Activated CD4-positive, alpha-beta T cell treated with anti-CD3 and anti-CD28 coated beads, Interleukin-2, amount 50 U/mL, for 24 hours (primary cell): ENCODE measurements at places on chromosomes 5 and 9.
A peak's percentile ranks its signal among the peaks of the same experiment; 100 is the strongest.

DNA sequence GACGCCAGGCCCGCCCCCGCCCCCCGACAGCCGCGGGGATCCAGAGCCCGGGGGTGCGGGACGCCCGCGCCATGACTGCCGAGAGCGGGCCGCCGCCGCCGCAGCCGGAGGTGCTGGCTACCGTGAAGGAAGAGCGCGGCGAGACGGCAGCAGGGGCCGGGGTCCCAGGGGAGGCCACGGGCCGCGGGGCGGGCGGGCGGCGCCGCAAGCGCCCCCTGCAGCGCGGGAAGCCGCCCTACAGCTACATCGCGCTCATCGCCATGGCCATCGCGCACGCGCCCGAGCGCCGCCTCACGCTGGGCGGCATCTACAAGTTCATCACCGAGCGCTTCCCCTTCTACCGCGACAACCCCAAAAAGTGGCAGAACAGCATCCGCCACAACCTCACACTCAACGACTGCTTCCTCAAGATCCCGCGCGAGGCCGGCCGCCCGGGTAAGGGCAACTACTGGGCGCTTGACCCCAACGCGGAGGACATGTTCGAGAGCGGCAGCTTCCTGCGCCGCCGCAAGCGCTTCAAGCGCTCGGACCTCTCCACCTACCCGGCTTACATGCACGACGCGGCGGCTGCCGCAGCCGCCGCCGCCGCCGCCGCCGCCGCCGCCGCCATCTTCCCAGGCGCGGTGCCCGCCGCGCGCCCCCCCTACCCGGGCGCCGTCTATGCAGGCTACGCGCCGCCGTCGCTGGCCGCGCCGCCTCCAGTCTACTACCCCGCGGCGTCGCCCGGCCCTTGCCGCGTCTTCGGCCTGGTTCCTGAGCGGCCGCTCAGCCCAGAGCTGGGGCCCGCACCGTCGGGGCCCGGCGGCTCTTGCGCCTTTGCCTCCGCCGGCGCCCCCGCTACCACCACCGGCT is 1.0 kb downstream of the FOXE1 start:
- DNase-seq, result no peak

DNA sequence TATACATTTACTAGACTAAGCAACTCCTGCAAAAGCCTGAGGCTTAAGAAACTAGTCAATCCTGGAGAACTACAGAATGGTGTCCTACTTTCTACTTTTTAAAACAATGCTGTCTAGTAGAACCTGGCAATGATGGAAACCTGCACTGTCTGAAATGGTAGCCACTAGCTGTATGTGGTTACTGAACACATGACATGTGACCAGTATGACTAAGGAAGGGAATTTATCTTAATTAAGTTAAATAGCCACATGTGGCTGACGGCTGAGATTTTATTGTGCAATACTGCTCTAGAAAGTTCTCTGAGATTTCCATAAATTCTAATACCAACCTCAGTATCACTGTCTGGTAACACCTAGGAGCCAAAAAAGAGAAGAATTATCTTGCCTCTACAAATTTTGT is 44.9 kb upstream of the RAPGEF6 start:
- DNase-seq, result no peak

- no peak for DNase-seq
These were observed 69.4 kb upstream of the ADAMTSL1 start for GRCh38 chr9:18404434-18405029.

DNA sequence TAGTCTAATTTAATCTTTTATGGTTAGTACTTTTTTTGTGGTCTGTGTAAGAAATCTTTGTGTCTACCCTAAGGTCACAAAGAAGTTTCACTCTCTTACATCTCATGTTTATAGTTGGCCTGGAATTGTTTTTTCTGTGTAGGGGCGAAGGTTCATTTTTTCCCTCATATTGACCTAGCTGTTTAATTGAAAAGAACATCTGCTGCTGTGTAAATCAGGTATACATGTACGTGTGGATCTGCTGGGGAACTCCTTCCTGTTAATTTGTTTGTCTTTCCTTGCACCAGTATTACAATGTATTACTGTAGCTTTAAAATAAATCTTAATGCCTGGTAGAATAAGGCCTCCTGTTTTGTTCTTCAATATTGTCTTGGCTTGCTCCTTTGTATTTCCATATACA is 37.8 kb downstream of the EXOSC2 start:
- DNase-seq, result no peak

GRCh38 chr9:75892216-75892911 is 1.9 kb downstream of the PCSK5 start:
- DNase-seq, result peak; percentile 3

DNA sequence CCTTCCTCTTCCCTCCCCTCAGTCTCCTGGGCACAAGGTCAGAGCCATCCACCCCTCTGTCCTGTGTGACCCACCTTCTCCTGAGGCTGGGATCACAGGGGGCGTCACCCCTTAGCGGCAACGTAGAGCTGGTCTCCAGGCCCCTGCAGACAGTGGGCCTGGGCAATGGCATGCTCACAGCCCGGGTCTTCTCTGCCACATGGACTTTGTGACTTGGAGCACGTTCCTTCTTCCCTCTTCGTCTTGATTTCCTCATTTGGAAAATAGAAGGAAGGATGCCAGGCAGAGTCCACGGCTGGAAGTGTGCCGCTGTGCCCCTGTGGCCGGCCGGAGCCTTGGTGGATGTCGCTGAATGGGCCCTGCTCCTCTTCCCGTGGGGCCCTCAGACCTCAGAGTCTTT is 10.0 kb downstream of the RXRA start:
- no peak for DNase-seq

GRCh38 chr5:143874312-143874711 is 62.4 kb downstream of the HMHB1 start:
- DNase-seq, result no peak

DNA sequence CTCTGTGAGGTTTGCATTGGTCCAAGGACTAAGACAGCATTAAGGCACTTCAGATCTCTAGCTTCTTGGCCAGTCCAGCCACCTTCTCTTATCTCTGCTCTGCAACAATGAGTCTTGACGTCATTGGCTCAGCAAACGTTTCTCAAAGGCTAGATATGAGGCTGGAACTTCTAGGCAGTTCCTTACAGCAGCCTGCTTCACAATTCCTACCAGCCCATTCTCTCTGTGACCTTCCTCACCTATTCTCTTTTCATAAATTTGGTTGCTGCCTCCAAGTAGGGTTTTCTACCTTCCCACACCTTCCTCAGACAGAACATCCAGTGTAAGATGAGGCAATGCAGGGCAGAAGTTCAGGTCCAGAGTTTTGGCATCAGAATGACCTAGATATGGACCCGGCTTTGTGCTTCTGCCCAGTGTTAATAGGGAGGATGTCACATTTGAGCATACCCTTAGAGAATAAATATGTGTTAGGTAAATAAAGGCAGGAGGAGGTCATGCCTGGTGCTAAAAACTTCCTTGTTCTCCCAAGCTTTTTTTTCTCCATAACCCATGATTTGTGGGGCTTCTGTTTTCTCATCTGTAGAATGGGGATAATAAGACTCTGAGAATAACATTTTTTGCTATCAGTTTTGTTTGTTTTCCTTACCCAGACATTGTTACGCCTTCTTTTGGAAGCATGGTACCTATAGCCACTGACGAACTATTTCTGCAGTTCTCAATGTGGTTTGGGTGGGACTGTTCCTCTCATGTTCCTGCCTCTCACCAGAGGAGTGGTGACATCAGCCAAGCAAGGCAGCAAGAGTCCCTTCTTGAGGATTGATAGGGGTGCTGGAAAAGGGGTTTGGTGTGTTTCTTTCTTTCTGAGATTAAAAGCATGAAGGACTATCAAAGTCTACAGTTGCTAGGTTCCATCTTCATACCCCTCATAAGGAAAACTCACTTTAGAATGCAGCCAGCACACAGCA is 220.6 kb upstream of the TRIM32 start:
- DNase-seq, result no peak

- no peak for DNase-seq
These were observed 5.6 kb upstream of the PURA start for GRCh38 chr5:140108093-140109017.

DNA sequence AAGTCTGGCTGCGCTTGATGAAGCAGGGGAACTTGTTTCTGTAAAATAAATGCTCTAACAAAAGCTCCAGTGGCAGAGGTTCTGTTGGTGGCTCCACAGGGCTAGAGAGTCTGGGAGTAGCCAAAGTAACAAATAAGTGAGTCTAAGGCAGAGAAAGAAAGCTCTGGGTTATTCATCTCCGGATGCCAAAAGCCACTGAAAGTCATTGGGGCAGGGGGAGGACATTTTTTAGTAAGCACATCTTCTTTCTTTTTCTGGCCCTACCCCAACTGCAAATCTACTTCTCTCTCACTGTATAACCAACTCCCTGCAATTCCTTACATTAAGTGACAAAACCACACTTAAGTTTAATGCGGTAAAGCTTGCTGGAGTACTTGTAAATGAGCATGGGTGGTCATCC is 141.6 kb downstream of the INSYN2B start:
- no peak for DNase-seq

DNA sequence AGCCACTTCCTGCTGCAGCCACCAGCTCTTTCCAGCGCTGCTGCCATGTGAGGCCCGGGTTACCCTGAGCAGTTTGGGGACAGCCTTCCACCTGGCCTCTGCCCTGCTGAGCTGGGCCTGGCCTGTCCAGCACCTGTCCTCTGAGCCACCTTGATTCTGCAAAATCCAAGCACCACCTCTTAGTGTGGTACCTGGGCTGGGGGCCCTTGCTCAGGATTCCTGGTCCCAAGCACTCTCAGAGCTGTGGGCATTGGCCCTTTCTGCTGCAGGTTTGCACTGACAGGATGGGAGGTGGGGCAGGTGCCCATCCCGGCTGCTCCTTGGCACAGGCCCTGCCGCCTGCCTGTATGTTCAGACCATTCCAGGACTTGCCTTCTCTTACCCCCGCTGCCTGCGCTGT is 309.2 kb upstream of the IRX4 start:
- no peak for DNase-seq

- DNase-seq, result no peak
These were observed 440.9 kb upstream of the C9orf72 start for GRCh38 chr9:28014212-28014611.

DNA sequence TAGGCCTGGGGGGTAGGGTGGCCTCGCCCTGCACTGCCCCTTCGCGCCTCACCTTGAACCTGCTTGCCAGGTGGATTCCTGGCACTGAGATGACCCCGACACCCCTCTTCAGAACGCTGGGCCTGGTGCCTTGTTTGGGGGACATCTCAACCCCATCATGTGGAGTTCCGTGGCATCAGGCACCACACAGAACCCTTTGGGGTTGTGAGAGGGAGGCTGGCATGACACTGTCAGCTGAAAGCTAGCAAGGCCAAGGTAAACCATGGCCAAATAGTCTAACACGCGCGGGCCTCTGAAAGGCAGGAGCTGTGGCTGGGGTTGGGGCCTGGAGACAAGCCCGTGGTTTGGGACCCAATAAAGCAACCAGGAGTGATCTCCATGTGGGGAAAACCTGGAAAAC is 163.2 kb downstream of the FSTL4 start:
- DNase-seq, result no peak
